NCI-H146 (cell line): ENCODE measurements at places on chromosomes 12 and 14.

- DNase-seq, result no peak
Measured at GRCh38 chr12:67540920-67541624, 107.5 kb upstream of the DYRK2 start.

DNA sequence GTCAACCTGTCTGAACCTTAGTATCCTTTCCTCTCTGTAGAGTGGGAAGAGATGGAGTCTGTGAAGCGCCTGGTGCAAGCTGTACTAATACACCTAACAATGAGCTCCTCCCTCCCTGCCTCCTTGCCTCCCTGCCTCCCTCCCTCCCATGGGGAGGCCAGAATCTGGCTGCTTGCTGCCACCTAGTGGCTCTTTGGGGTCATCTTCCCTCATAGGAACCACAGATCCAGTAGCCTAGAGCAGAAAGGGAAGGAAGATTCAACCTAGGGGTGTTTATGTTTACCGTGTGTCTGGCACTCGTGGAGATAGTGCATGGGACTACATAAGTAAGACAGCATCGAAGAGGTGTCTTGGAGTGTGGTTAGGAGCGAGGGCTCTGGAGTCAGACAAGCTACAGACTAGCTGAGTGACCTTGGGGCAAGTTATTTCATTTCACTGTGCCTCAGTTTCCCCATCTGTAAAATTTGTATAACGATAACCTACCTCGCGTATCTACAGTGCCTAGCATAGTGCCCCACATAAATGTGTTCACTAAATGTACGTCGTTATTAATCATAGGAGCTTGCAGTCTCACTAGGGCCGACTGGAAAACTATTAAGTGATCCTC is 35.5 kb upstream of the TSPAN9 start:
- DNase-seq, result peak; percentile 78

- no peak for DNase-seq
Measured at GRCh38 chr12:54680374-54680773, 32.2 kb upstream of the DCD start.

- DNase-seq, result no peak
Measured at GRCh38 chr12:38689704-38690103, 215.7 kb downstream of the CPNE8 start.

GRCh38 chr12:84542289-84542688 is 370.3 kb downstream of the SLC6A15 start:
- no peak for DNase-seq

GRCh38 chr12:80602455-80602854 is 105.0 kb upstream of the MYF6 start:
- no peak for DNase-seq

- DNase-seq, result no peak
Measured at GRCh38 chr12:106455111-106455510, 97.6 kb downstream of the POLR3B start.

GRCh38 chr12:2583091-2583497 is 211.7 kb upstream of the FKBP4 start:
- DNase-seq, result peak; percentile 20

DNA sequence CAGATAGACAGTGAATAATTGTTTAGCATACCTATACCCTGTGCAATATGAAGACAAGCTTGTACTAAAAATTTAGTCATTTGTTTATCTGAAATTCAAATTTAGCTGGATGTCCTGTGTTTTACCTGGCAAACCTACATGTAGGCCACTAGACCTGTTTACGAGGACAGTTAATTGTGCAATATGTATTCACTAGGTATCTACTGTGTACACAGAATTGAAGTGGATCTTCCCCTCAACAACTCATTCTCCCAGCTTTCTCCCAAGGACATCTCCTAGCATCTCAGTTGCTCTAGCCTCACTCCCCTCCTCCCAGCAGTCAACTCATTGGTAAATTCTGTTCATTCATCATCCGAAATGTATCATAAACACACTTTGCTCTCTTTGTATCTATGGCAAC is 25.3 kb downstream of the AK7 start:
- DNase-seq, result no peak

- no peak for DNase-seq
Measured at GRCh38 chr14:74205882-74206281, 33.4 kb upstream of the VSX2 start.

GRCh38 chr12:4506870-4507269 is 31.8 kb upstream of the RAD51AP1 start:
- DNase-seq, result no peak

DNA sequence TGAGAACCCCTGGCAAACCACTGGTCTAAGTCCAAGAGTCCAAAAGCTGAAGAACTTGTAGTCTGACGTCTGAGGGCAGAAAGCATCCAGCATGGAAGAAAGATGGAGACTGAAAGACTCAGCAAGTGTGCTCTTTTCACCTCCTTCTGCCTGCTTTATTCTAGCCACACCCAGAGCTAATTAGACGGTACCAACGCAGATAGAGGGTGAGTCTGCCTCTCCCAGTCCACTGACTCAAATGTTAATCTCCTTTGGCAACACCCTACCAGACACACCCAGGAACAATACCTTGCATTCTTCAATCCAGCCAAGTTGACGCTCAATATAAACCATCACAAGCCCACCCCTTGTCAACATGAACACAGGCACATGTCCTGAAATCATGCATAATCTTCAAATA is 155.1 kb downstream of the CCDC59 start:
- no peak for DNase-seq

DNA sequence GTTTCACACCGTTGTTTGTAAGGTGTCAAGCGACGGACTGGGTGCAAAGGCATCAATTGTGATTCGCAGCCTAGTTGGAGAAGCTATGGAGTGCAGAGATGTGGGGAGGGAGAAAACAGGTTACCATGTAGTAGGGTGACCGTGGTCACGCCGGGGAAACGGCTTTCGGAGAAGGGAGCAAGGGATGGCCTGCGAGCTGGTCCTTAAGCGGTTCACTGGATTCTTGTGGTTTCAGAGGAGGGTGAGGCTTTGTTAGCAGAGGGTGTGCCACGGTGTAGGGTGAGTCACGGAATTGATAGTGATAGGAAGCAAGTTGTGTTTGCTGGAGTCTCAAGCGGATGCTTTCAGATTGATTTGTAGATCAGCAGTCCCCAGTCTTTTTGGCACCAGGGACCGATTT is 2.3 kb downstream of the PIWIL1 start:
- no peak for DNase-seq

GRCh38 chr12:7797698-7798398 is 8.6 kb downstream of the NANOG start:
- no peak for DNase-seq

- no peak for DNase-seq
Measured at GRCh38 chr14:68942296-68943035, 36.6 kb downstream of the ACTN1 start.

GRCh38 chr12:12441429-12441807 is 84.5 kb downstream of the BORCS5 start:
- DNase-seq, result peak; percentile 95

DNA sequence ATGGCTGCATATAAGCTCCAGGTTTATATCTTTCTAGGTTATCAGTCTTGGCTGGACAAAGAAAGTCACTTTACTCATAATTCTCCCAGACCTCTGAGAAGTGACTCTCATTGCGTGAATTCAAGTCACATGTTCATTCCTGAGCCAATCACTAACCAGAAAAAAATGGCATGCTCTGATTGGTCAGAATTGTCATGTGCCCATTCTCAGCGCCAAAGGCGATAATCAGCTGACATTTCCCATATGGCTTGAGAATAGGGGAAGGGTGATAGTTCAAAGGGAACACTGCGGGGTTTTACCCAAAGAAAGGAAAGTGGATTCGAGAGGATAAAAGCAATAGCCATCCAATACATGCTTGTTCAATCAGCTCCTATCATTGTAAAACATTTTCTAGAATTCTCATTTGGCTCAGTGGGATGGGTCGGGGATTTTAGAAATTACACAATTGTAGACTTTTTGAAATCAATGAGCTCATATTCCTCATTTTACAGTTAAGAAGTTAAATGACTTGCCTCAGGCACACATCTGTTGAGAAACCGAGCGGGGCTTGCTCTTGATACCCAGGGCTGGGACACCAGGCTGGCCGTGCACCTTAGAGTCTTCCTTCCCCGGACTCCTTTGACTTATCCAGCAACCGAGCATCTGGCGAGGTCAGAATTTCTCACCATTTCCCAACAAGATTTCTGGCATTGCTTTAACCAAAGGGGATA is 454.0 kb upstream of the TBX3 start:
- no peak for DNase-seq

DNA sequence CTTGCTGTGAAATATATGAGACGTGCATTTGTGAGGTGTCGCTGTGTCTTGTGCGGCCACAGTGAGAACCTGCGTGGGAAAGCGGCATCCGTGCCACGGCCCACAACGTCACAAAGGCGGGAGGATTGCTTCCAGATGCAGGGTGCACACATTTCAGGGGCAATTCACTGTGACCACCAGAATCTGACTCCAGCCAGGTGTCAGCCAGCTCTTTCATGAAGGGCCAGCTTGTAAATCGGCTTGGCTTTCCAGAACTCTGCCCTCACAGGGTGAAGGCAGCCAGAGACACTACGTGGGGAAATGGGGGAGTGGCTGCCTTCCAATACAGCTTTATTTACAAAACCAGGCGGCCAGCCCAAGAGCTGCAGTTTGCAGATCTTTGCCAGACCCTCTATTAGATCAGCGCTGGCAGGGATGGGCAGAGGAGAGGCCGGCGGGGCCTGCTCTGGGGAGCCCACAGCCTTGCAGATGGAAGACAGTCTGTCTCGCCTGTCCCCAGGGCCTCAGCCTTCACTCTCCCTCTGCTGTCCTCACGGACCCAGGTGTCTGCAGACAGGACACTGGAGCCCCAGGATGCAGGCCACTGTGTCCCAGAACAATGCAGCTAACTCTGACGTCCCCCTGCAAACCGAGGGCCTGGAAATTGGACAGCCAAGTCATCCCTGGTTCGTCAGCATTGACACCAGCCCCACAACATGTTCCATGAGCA is 53.5 kb downstream of the ADGRD1 start:
- DNase-seq, result no peak

- no peak for DNase-seq
Measured at GRCh38 chr14:21038441-21039422, 3.4 kb upstream of the RNASE7 start.

GRCh38 chr14:92540472-92541048 is 27.0 kb downstream of the RIN3 start:
- DNase-seq, result no peak

DNA sequence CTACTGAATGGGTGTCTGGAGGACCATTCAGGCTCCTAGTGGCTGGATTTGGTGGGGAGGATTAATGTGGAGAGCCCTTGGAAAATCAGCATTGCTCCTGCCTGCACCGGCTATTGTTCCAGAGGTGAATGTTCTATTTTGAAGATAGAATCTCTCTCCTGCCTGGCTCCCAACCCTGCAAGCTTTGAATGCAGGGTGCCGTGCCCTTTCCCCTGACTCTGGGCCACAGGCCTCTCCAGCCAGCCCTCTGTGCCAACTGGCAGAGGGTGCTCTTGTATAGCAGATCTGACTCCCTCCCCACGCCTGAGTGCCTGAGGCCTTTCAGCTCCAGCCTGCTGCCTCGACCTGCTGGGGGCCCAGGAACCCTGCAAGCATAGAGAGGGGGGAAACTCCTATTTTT is 106.8 kb downstream of the TMEM260 start:
- DNase-seq, result peak; percentile 43

DNA sequence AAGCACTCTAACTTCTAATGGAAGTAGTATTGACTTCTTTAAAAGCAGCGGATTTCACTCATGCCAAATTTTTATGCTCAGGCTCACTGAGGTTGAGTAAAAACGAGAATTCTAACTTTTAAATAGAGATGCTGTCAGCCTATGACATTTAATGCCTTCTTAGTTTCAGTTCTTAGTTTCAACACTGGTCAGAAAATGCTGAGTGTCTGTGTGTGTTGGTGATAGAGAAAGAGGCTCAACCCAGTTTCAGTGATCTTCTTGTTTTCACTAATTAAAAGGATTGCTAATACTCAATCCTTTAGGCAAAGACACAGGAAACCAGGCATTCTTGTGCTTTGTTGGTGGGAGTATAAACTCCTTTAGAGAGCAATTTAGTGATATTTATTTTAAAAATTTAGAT is 31.0 kb downstream of the PEBP1 start:
- DNase-seq, result no peak

DNA sequence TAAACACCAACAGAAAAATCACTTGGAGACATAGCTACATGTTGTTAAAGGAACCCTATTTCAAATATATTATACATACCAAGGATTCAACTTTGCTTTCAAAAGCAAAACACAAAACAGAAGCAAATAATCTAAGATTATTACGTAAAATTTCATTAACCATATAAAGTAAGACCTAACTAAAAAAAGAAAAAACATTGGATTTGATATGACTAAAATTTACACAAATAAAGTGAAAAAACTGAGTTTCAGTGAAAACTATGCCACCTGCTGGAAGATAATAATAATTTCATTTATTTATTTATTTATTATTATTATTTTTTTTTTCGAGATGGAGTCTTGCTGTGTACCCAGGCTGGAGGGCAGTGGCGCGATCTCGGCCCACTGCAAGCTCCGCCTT is 45.2 kb downstream of the WDHD1 start:
- DNase-seq, result no peak

- DNase-seq, result no peak
Measured at GRCh38 chr14:81312289-81312876, 87.7 kb downstream of the STON2 start.

- DNase-seq, result peak; percentile 19
Measured at GRCh38 chr12:101042211-101042610, 167.8 kb downstream of the SLC5A8 start.

GRCh38 chr12:128933039-128933438 is 79.8 kb downstream of the GLT1D1 start:
- no peak for DNase-seq

- peak; percentile 59 for DNase-seq
Measured at GRCh38 chr14:106691601-106692291, 1165.4 kb downstream of the TMEM121 start.

- no peak for DNase-seq
Measured at GRCh38 chr12:124386661-124387527, 92.0 kb downstream of the RFLNA start.

GRCh38 chr12:47707905-47708543 is 2.2 kb upstream of the RPAP3 start:
- no peak for DNase-seq

- DNase-seq, result no peak
Measured at GRCh38 chr12:116263844-116264243, 13.6 kb downstream of the MED13L start.

GRCh38 chr12:16636435-16637055 is 30.6 kb upstream of the LMO3 start:
- no peak for DNase-seq

DNA sequence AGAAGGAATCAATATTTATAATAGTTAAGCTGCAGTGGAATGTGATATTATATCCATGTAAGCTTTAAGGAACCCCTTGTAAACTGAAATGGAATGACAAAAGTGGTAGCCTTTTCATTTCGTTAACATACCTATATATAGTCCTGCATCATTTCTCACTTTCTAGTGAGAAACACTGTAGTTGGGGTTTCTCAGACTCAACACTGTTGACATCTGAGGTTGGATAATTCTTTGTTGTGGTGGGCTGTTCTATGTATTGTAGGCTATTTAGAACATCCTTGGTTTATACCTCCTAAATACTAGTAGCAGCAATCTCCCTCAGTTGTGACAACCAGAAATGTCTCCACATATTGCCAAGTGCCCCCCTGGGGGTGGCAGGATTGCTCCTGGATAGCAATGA is 79.1 kb downstream of the RAD52 start:
- DNase-seq, result no peak
